ENCODE measurements at places on chromosomes 13 and 19.

GRCh38 chr19:38989066-38989605, 13.6 kb upstream of the FBXO17 start:
- DNase-seq, result no peak

DNA sequence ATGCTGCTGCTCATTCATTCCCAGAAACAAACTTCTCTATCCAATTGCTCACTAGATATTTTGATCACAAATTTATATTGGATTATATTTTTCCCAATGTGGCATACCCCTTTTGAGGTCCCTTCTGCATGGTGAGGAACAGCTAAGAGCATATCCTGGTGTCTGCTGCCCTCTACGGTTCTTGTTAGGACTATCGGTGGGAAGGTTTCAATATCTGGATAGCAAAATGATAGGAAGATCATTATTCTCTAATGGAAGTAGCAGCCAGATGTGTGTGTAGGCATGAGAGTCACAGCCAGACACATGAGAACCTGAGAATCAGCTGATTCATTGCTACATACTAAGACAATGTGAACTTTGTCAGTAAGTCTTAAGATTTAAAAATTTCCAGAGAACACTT, 1422.4 kb upstream of the MIR17HG start:
- no peak for DNase-seq

DNA sequence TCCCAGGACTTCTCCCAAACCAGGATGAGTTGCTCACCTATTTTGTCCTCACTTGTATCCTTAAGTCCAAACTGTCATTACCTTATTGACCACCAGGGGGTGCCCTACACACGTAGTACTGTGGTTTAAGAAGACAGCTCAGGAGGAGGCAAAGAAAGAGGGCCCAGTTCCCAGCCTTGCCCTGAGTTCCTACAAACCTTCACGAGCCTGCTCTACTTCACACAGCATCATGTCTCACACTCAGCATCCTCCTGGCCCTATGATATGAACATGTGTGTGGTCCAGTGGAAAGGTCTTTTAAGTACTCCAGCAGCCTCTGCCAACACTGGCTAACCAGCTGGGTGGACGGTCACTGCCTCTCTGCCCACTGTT, 8.1 kb upstream of the ZNF784 start:
- no peak for DNase-seq

GRCh38 chr19:52237771-52238400, 31.5 kb upstream of the ZNF766 start:
- DNase-seq, result no peak

GRCh38 chr13:20399961-20400360, 125.7 kb downstream of the CRYL1 start:
- no peak for DNase-seq

DNA sequence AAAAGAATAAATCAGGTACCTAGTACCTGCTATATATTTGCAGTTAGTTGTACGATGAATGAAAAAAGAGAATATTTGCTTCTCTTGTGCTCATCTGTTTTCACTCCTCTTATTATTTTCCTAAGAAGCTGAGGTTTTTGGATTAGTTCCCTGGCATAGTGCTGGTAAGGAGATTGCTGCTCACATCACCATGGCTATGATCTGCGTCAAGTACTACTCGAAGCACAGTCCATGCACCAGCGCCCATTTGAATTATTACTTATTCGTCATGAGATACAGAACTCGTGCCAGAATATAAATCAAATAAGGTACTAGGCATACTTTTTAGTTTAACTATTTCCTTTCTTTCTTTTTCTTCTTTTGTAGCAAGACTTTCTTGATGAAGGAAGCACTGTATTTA, 7.1 kb downstream of the SERTM1 start:
- DNase-seq, result no peak

DNA sequence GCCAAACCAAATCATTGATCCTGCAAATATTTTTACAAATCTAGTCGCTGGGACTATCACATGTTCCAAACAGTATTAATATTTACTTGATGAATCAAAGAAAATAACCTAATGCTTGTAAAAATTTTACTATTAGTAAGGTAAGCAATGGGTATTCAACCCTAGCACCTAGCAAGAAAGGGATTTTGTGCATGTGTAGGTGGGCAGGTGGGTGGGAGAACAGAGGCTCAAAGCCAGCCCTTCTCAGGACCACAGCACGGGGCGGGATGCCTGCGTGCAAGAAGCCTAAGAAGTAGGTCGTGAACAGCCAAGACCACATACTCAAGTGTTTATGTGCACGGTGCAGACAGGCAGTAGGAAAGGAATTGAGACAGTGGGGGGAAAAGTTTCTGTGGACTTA, 26.6 kb downstream of the DOCK9 start:
- no peak for DNase-seq

DNA sequence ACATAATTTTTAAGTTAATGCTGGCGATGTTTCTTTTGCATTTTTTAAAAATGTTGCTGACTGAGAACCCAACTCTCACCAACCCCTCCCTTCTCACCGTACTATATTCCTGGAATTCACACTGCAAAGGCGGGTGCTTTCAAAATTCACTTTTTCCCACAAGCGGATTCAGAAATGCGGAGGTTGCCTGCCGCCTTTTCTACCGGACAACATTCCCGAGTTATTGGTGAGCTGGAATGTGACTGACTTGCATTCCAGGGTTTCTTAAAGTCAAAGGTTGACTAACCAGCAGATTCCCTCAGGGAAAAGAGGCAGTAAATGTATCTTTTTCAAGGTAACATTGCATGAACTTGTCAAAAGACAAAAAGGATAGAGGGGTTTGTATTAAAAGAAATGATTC, 113.3 kb downstream of the RAB20 start:
- DNase-seq, result no peak

GRCh38 chr13:77143431-77143830, 116.5 kb upstream of the FBXL3 start:
- DNase-seq, result no peak

DNA sequence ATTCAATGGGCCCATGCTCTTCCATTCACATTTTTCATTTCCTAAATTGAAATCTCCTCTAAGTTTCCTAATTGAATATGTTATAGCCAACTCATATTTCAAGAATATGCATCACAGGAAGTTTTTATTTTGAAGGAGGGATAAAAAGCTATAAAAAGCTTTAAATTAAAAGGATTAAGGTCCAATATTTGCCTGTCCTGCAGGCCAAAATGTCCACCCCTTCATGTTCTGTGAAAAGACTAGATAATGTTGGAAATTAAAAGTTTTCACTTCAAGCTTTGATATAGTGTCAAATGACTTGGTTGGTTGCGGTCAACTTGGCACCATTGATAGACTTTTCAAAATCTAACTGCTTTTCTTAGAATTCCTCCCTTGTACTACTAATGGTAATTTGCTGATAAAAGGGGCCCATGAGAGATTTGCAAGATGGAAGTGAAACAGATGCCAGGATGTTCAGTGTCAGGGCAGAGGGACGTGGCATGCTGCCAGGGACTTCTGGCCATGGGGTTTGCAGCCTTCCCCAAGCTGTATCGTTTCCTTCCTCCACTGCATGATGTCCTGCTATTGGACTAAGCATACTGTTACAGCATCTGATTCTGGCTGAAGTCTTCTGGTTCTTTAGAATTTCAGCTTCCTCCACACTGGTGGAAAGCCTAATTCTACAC, 547.3 kb upstream of the MIR17HG start:
- DNase-seq, result no peak

GRCh38 chr19:41478875-41479756, 36.2 kb downstream of the ERICH4 start:
- DNase-seq, result no peak

GRCh38 chr19:456547-457110, 4.2 kb downstream of the SHC2 start:
- no peak for DNase-seq

- DNase-seq, result no peak
Measured at GRCh38 chr13:29125191-29125933, 305.2 kb downstream of the MTUS2 start.

GRCh38 chr19:2494447-2495129, 18.7 kb downstream of the GADD45B start:
- DNase-seq, result no peak

GRCh38 chr13:31214435-31214834, 14.7 kb downstream of the B3GLCT start:
- no peak for DNase-seq

DNA sequence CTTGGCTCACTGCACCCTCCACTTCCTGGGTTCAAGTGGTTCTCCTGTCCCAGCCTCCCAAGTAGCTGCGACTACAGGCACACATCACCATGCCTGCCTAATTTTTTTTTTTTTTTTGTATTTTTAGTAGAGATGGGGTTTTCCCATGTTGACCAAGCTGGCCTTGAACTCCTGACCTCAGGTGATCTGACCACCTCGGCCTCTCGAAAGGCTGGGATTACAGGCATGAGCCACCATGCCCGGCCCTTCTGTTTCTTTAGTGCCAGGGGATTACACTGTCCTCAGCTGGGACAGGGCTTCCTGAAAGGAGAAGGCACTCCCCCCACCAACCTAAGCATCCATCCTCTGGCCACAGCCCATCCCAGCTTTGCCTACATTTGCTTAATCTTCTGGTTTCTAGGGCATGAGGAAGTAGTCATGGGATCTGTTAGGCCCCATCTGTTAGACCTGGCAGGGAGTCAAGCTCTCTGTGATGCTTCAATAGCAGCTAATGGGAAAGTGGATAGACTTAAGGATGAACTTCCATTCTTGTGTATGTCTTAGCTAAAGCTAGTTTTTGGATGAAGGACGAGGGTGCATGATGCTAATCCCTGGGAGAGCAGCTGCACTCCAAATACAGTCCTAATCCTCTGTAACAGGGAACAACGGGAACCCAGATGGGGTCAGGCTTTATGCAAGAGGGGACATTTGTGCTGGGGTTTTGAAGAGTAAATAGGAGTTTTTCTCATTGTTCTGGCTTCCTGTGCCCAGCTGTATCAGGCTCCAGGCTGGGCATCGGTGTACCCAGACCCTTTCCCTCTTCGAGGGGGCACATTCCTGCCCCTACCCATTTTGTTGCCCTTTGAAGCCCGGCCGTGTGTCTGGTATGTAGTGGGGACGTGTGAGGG, 2.6 kb downstream of the VAV1 start:
- no peak for DNase-seq

All from cerebellar nuclear complex (tissue), 1 donor.